ENCODE measurements at places on chromosomes 4 and X.

DNA sequence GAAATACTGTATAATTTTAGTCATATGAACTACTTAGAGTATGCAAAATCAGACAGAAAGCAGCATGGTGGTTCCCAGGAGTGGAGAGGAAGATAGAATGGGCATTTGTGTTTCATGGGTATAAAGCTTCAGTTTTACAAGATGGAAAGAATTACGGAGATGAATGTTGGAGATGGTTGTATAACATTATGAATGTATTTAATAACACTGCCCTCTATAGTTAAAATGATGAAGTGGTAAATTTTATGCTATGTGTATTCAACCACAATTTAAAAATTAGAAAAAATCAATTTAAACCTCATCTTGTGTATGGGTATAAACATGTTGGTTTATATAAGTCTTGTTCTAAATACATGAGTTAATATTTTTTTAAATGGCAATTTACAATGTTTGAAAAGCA is 521.1 kb downstream of the FSTL5 start:
- DNase-seq: peak; percentile 67

DNA sequence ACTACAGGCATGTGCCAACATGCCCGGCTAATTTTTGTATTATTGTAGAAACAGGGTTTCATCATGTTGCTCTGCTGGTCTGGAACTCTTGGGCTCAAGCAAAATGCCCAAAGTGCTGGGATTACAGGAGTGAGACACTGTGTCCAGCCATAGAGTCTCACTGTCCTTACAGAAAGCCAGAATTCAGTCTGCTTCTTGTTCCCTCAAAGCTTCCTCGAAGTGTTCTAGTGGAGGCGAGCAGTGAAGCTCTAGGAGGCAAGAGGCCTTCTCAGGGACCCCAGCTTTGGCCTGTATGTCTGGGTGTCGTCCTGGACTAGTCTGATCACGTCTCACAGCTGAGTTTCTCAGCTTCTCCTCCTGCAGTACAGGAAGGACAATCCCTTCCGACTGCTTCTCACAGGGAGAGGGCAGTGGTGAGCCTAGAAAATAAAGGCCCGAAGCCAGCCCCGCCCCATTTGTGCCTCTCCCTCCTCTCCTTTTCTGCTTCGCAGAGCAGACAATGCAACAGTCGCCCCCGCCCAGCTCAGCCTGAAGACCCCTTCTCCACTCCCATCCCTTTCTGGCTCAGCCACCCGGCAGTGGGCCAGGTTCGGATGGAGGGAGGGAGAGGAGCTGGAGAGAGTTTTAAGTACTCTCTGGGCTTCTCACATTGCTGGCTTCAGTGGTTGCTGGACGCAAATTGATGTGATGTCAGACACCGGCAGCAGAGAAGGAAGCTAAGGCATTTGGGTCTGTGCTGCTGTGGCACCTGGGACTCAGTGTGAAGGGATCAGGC is 11.1 kb upstream of the FAM3A start:
- DNase-seq: peak; percentile 71

- DNase-seq: no peak
These were observed 65.7 kb downstream of the IL21 start for GRCh38 chr4:122555216-122555615.

DNA sequence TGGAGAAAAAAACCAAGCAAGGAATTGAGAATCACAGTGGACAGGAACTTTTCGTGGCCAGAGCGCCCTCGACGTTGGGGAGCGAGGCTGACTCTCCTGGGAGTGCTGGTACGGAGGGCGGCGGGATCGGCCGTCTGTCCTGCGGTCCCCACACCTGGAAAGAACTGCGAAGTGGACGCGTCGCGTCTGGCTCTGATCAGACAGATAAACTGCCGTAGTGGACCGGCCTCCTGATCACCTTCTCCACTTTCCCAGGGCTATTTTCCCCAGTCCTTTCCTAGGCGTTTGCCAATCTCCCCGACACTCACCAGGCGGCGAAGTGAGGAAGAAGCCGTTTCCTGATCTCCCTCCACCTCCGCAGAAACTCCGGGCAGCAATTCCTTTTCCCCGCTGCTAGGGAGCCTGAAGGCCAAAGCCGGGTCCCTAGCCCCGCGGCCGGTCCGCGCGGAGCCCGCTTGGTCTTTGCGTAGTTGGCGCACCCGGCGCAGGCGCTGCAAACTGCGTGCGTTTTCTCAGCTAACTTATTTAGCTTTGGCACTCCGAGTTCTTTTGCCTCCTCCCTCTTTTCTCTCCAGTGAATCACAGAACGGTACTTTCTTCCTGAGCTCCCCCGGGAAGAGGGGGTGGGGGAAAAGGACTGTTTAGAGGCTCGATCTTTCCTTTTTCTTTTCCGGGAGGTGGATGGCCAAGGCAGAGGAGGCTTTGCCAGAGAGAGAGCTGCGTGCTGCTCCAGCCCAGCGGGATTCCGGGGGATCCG is at the start of gene ARSJ:
ARSJ (minus strand) TSS at position 500 of the 757 bp plus-strand sequence. CDS start 813 bp downstream, outside the sequence.
- peak; percentile 82 for DNase-seq

- DNase-seq: peak; percentile 31
These were observed 42.5 kb downstream of the MID1 start for GRCh38 chrX:10577853-10578252.

GRCh38 chr4:107900508-107900907 is 30.8 kb upstream of the CYP2U1 start:
- DNase-seq: no peak

DNA sequence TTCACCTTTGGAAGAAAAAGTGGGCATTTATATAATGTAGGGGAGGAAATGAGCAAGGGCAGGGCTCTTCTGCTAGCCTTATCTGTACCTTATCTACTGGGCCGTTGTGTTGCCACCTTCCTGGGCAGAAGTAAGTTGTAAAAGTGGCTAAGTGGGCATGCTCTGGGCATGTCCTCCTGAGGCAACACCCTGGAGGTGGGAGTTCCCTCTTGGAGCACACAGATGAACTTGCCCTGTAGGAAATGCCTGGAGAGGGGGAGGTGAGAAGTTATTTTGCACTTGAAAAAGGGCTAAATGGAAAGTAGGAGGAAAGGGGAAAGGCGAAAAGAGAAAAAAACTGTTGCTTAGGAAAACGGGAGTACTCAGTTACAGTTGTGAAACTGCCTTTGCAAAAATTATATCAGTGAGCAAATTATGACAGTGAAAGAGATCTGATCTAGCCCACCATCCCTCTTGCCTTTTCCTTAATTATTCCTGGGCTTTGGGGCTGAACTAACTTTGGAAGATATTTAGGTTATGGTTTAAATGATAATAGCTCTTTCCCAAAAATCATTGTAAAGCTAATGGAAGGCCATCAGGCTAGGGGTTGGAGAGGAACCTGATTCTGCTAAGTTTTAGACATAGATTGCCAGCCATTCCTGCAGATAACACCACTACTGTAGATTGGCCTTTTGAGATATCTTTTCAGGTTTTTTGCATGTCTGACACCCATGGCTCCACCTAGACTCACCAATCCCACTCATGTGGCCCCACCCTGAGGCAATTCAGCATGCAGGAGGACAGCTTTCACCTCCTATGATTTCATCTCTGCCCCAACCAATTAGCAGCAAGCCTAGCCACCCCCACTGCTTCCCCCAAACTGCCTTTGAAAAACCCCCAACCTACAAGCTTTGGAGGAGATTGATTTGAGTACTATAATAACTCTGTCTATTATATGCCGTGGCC is 20.5 kb upstream of the ZNF81 start:
- peak; percentile 58 for DNase-seq

DNA sequence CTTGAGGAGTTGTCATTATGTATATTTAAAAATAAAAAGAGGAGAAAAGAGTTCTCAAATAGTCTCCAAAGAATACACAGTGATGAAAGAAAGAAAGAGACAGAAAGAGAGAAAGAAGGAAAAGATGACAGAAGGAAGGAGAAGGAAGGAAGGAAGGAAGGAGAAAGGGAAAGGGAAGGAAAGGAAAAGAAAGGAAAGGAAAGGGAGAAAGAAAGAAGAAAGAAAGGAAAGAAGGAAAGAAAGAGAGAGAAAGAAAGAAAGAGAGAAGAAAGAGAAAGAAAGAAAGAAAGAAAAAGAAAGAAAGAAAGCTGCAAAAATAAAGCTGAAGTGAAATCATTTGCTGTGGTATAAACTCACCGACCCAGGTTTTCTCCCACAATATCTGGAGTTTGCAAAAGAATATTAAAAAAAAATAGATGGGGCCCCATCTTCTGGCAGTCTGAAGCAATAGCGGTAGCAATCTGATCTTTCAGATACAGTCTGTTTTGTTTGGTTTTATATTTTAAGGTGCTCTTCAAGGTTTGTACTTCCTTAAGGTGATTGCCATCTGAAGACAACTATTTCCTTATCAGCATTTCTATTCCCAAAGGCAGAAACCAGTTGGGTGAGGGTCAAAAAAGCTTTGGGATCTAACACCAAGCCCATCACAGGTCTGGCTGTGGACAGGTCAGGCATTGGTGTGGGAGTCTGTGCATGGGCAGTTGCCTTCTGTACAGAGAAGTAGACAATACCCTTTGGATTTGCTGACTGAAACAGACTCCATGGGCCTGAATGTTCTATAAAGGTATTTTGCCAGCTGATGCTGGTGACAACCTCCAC is 160.4 kb downstream of the CPEB2 start:
- peak; percentile 16 for DNase-seq

- no peak for DNase-seq
These were observed 2.4 kb downstream of the PALLD start for GRCh38 chr4:168499241-168499640.

DNA sequence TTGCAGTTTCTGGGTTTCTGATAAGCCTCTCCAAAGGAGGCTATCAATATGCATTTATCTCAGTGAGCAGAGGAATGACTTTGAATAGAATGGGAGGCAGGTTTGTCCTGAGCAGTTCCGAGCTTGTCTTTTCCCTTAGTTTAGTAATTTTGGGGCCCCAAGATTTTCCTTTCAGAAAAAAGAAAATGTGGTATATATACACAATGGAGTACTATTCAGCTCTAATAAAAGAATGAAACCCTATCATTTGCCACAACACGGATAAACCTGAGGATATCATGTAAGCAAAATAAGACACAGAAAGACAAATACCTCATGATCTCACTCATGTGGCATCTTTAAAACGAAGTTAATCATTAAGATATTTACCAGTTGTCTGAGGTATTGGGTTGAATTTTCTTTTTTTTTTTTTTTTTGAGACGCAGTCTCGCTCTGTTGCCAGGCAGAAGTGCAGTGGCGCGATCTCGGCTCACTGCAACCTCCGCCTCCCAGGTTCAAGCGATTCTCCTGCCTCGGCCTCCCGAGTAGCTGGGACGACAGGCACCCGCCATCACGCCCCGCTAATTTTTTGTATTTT is 540 bp downstream of the ZNF721 start:
- DNase-seq: peak; percentile 18

- DNase-seq: no peak
These were observed 167.2 kb upstream of the SLIT2 start for GRCh38 chr4:20084488-20084887.

- no peak for DNase-seq
These were observed 621.6 kb downstream of the PCDH7 start for GRCh38 chr4:31341601-31342359.

- no peak for DNase-seq
These were observed 21.2 kb downstream of the SLC25A5 start for GRCh38 chrX:119489212-119490074.

DNA sequence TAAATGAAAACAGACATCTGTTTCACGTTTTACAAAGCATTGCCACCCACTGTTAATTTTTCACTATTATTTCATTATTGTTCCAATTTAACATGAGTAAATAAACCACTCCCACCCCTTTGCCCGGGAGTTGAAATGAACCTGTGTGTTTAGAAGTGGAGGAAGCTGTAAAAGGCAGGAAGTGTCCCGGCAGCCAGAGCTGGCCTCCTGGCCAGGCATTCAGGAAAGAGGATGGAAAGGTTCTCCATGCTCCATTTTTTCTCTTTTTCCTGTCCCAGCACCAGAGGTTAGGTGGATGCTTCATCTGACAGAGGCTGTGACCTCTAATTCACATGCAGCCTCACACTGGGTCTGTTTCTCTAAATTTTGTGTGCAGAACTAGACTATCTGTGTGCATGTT is 55.5 kb upstream of the LNX1 start:
- peak; percentile 54 for DNase-seq

DNA sequence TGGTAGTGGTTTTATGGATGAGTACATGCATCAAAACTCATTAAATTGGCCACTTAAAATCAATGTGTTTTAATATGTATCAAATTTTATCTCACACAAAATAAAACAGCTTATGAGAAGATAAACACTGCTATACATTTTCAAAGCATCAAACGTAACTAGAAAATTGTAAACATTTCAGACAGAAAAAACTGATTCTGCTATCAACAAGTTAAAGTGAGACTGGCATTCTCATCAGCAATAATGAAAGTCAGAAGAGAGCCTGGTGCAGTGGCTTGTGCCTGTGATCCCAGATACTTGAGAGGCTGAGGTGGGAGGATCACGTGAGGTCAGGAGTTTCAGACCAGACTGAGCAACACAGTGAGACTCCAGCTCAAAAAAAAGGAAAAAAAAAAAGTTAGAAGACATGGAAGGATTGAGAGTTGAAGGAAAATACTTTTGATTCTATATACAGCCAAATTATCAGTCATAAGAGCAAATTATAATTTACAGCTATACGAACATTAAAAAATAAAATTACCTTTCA is 2.9 kb downstream of the TBCK start:
- DNase-seq: no peak

DNA sequence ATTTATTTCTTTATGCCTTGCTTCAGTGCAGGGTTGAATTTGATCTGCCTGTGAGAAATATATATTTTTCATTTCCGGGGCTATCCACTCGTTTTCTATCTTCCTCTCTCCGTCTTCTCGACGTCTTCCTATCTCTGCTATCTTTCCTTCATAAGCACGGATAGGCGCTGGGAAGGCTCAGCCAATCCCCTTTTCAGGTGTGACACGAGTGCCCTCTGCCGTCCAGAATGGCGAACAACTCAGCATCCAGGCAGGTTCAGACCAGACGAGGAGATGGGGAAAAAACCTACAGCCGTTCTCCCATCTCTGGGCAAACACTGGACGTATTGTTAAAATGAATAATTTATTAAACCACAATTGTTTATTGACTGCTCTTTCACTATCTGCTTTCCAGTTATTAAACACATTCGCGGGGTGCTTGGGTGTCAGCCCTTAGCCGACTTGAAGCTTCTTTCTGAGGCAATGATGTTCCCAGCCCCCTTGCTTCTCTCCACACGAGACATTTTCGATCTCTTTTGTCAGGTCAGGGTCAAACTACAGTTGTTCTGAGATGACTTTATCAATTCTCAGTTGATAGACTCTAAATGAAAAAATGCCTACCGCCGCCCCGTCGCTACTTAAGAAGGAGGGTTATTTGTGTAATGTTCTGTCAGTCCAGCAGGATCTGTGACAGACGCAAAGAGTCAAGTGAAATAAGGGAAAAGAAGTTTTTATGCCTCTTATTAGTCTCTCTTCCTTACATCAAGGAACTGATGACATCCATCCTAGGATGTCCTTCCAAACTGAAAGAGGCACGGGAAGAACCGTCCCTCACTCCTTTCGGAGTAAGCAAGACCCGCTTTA is 96.3 kb upstream of the NOCT start:
- peak; percentile 74 for DNase-seq

DNA sequence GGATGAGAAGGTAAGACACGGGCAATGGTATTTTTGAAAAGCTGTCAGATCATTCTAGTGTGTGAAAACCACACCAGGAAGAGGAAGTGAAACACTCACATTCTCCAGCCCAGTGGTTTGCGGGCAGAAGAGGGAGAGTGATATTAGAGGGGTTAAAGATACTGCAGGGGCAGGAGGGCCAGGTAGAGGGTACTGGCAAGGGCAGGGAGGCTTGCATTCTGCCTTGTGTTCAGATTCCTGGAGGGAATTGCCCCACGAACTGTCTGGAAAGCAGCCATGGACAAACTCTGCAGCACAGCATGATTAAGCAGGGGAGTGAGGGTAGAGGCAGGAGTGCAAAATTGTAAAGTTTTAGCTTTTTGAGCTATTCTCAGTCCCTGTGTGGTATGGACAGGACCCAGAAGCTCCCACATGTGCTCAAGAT is 30.9 kb downstream of the NIPAL1 start:
- DNase-seq: no peak
